ENCODE measurements at places on chromosomes 3 and 15.

DNA sequence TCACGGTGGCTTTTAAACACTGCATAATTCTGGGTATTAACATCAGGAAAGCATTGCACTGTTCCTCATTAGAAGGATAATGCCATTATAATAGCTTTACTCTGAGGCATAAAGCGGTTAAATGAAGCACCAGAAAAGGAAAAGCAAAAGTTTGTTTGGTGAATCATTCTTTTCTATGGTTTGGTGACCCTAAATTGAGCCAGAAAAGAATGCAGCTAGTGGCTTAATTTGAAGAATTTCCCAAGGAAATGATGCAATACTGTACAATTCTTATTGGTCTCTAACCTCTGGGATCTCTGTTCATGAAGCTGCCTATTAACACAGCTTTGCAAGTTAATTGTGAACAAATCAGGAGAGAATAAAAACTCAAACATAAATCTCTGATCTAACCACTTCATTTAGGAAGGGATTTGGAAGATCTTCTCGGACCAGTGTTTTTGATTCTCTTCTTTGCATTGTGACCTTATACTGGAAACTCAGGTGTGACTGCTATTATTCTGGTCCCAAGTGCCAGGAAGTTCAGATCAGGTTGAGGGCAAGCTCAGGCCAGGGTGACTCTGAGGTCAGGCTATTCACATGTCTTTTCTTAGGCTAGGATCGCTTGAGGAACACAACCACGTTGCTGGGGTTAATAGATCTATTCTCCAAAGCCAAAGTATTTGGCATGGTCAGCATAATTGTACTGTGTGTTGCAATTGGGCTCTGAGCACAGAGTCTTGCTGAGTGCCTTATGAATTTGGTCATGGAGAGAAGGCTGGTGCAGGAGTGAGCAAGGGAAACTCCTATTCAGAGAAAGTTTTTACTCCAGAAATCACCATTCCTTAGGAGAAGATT is 11.3 kb upstream of the DLG1 start:
- no peak for DNase-seq

DNA sequence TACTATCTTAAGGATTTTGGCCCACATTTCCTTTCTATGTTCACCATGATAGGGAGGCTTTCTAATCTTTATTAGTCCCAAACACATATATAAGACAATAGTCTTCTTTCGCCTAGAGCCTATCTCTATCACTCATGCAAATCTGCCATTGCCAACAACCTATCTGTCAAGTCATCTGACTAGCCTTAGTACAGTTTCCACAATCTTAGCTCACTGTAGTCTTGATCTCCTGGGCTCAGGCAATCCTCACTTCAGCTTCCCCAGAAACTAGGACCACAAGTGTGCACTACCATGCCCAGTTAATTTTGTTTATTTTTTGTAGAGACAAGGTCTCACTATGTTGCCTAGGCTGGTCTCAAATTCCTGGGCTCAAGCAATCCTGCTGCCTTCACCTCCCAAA is 6.9 kb downstream of the TMEM39A start:
- DNase-seq = no peak

- no peak for DNase-seq
Measured at GRCh38 chr3:129655291-129655700, 48.8 kb upstream of the PLXND1 start.

- DNase-seq = no peak
Measured at GRCh38 chr3:188403404-188403803, 249.4 kb downstream of the LPP start.

DNA sequence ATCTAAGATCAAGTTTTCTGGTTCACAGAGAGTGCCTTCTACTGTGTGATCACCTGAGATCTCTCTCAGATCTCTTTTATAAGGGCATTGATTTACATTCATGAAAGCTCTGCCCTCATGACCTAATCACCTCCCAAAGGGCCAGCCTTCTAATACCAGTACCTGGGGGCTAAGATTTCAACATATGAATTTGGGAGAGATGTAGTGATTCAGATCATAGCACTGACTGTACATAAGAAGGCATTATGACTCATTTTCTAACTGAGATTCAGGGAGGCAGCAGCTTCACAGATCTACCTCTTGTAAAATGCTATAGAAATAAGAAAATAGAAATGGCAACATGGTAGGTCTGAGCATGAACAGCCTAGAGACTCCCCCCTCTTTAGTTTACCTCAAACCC is 39.6 kb downstream of the VGLL3 start:
- no peak for DNase-seq

DNA sequence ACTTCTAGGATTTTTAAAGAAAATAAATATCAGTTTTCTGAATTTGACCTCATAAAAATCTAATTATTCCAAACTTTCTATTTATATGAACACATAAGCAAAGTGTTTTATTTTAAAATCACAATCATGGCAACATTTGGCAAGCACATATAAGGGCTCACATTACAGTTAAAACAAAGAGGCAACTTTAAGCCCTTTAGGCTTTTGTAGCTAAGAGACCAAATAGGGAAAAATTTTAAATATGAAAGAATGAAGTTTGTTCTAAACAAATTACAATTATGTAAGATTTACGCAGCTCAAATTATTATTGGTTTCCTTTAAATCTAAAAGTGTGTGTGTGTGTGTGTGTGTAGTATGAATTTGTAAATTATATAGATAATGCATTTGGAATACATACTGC is 267.0 kb downstream of the ZIC4 start:
- DNase-seq = no peak

DNA sequence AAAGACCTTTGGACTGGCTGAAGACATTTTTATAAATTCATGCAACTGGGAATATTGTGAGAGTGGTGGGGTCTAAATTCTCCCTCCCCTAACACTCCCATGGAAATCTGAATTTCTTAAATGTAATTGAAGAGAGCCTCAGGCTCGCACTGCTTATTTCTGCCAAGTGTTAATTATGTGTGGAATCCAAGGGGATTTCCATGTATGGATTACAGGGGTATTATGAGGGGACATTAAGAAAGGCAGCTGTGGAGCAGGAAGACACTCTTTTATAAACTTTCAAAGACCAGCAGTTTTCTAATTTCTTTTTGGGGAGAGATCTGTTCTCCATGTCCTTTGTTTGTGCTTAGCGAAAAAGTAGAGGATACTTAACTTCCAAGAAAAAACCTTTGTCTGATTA is 152.1 kb upstream of the TBL1XR1 start:
- DNase-seq = no peak

DNA sequence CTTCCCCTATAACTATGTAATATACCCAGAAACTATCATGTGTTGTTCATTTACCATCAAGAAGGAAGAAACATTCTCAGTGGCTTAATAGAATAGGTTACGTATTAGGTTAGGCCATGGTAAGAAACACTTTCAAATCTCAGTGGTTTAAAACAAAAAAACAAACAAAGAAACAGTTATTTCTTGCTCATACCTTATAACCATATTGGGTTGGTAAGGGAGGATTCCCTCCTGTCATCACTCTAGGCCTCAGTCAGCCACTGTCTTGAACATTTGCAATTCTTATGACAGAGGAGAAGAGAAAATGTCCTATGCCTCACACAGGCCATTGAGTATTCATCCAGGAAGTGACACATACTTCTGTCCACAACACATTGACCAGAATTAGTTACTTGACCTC is 727.7 kb upstream of the NECTIN3 start:
- no peak for DNase-seq

DNA sequence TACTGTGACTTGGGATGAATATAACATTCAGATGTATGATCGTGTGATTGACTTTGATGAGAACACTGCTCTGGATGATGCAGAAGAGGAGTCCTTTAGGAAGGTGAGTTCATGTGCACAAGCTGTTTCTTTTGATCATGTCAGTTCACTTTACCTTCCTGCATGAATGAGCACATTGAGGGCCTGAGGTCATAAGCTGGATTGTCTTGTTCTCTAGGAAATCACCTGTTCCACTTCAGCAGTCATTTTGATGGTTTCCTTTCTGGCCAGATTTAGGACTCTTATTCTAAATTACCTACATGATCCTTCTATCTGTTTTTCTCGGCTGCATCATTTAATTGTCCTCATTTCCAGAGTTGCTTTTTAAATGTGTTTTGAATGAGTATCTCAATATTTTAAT is 4.1 kb downstream of the RCN2 start:
- DNase-seq = no peak

DNA sequence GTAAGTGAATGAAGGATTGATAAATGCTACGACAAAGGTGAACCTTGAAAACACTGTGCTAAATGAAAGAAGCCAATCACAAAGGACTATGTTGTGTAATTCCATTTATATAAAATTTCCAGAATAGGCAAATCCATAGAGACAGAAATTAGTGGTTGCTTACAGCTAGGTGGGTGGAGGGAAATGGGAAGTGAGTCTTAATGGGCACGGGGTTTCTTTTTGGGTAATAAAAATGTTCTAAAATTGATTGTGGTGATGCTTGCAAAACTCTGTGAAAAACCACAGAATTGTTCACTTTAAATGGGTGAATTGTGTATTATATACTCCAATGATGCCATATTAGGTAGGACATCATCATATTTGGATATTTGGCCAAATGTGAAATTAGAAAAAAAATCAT is 20.9 kb upstream of the TEX9 start:
- no peak for DNase-seq

DNA sequence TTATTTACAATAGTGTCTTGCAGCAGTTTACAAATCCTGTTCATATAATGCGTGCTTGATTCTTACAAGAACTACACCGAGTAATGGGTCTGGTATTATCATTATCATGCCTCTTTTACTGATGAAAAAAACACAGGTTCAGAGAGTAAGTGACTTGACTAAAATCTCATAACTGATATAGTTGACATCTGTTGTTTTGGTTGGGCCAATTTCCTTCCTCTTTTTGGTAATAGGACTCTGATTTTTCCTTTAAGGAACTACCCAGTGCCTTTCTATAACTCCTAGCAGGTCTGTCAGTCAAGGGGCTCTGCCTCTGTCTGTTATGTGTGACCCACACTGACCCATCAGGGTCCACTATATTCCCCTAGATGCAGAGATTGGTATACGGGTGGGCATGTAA is 14.6 kb upstream of the BLOC1S6 start:
- DNase-seq = no peak

GRCh38 chr3:122680475-122681283 is at the start of gene PARP14:
Gene PARP14, plus strand, starts transcription at chr3:122680839. Its CDS starts 45 bp downstream, at chr3:122680884.
- DNase-seq = peak; percentile 56

DNA sequence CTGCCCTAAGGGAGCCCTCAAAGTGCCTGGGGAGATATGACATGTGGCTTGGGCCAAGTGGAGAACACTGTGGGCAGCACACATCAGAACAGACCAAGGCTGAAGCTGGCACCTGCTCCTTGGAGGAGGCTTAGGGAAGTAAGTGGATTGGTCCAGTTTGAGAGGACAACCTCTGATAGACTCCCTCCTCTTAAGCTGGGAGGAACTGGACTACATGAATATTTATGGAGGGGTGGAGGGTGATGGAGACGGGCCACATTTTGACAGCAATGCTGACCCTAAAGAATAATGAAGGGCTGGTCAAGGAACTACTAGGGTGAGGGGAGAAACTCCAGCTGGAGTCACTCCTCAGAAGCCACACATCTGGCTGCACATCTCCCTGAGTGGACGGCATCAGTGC is 6.5 kb upstream of the CD276 start:
- DNase-seq = no peak

- no peak for DNase-seq
Measured at GRCh38 chr3:112789787-112790186, 56.9 kb downstream of the CD200R1L start.

- DNase-seq = no peak
Measured at GRCh38 chr3:46553154-46553553, 12.9 kb downstream of the LRRC2 start.

GRCh38 chr15:58298879-58299850 is 132.6 kb upstream of the LIPC start:
- DNase-seq = no peak

GRCh38 chr3:15520185-15520584 is 1.3 kb downstream of the COLQ start:
- DNase-seq = no peak

GRCh38 chr3:124600765-124601164 is 129.5 kb upstream of the UMPS start:
- no peak for DNase-seq

GRCh38 chr15:75460646-75461045 is 9.2 kb upstream of the SIN3A start:
- peak; percentile 63 for DNase-seq

DNA sequence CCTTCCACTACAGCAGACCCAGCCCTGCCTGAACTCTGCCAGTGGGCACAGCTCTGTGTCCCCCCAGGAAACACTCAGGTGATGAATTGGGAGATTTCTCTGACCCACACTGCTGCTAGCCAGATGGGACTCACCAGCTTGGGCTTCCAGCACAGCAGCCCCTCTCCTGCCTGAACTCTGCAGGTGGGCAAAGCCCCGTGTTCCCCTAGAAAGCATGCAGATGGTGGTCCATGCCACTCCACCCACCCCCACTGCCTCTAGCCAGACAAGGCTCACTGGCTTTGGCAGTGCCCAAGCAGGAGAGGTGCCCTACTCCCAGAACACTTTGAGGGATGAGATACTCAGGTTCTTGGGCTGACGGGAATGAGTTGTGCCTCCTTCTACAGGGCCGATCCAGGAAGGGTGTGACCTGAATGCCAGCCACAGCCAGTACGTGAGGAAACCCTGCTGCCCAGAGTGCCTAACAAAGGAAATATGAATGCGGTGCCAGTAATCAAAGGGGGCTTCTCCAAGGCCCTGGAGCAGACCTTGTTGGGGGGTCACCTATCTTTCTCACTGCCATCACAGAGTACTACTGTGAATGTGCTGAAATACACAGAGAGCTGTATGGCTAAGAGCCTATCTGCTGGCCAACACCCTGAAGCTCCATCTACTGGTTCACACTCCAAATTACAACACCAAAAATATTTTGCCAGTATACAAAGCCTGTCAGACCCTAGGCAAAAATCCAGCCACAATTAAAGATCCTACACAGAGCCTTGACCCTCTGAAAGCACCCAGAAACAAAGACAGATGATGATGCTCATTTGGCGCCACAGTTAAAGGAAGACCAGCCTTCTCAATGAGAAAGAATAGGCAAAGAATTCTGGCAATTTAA is 61.9 kb downstream of the BTLA start:
- peak; percentile 16 for DNase-seq

- DNase-seq = no peak
Measured at GRCh38 chr3:183826448-183827250, 1.3 kb upstream of the MAP6D1 start.

DNA sequence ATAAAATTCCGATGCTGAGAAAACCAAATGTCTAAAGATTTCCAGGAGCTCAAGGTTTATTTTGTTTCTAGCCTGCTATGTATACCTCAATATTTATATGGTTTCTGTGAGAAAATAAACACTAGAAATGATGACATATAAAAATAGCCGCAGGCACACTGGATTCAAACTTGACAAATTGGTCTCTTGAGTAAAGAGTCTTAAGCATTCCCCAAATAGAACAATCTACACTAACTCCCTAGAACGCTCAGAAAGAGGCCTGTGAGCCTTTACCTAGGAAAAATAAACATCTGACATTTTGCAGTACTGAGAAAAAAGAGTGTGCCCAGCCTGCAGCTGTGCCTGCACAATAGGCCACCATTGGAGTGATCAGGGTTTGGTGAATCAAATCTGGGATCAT is 75.2 kb downstream of the NEK10 start:
- DNase-seq = no peak

DNA sequence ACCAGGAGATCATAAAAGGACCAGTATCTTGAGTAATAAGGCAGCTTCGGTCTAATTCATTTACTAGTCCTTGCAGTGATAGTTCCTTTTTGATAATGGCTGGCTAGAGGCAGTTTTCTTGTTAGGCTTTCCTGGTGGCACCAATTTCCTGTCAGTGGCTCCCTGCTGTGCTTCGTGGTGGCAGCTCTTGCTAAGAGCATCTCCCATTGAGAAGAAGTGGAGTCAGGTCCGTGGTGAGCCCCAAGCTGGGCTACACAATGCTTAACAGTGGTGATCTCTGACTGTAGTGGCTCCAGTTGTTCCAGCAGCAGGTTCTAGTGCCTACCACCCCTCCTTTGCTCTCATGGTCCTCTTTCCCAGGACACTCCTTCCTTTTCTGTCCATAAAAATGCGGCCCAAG is 111.2 kb downstream of the RAP2B start:
- DNase-seq = no peak

Measured in HuH-7 (cell line).